AG09309 (cell line): ENCODE measurements at places on chromosomes 11 and 22.

- DNase-seq: no peak
These were observed 110.9 kb upstream of the GRK3 start for GRCh38 chr22:25453557-25453956.

GRCh38 chr22:46688949-46689348 lies 49.1 kb downstream of the CERK start:
- no peak for DNase-seq

GRCh38 chr11:55324500-55324899 lies 18.5 kb upstream of the OR4A16 start:
- DNase-seq: no peak

DNA sequence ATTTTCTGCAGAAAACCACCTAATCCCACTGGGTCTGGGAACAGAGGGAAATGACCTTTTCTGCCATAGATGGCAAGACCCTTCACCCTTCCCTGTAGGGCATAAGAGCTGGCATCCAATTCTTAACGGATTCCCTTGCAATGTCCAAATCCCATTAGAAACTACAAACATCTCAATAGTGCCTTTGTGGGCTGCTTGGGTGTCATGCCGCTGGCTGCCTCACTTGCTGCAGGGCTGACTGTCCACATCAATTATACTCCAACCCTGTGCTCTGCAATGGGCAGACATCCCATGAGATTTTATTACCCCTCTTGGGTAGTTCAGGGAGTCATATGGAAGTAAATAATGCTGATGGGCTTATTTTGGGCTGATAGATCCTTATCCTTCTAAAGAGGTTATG lies 7.3 kb downstream of the GRAP2 start:
- DNase-seq: no peak

DNA sequence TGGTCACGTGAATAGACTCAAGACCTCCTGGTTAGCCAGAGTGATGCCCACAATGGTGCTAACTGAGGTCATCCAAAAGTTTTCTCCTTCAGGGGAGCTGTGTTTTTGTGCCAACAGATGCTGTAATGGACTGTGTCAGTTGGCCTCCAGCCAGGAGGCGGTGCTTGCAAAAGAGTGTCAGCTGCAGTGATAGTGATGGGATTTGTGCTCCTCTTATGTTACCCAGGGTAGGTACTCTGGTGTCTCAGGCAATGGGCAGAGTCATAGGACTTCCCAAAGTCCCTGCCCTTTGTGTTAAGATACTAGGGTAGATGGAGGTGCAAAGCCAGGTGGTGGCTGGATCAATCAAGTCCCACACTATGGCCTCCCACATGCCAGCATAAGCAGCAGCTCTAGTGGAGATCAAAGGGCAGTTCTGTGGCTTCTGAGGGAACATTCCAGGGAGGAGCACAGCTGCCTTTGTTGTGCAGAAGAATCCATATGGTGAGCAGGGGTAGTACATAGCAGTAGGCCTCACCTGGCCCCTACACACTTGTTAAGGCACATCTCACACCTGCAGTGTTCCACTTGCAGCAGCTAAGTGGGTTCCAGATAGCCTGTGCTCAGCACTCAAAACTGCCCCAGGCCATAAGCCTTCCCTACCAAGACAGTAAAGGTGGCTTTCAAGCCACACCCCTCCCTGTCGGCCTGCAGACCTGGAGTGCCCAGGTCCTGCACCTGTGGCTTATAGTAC lies 9.4 kb upstream of the FANCF start:
- DNase-seq: no peak

DNA sequence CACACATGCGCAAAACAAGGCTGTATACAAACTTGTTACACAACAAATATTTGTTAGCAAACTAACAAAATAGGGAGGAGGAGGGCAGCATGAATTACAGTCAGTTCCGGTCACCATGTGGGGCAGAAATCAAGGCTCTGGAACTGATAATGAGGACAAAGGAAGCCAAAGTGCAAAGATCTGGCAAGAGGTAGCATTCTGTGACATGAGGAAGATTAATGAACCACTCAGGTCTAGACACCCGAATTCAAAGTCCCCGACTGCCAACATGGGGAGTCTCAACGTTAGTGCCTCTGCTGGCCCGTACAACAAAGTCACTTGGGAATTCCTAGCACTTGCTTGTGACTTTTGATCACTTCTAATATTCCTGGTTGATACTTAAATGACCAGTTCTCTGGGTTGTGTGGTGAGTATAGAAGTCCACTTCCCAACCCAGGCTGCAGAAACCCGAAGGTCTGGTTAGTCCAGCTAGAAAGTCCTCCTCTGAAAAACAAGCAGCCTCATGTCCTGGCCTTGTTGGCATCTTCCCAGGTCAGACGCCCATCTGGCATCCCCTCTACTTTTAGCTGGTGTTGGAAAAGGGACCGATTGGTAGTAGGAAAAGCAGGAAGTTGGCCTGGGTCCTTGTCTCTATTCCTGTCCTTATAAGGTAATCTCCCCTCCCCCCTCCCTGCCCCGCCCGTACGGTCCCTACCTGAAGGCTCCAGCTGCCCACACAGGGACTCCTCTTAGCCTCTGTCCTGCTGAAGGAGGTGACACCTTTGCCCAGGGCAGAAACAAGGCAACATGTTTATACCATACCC lies 1.6 kb downstream of the SUN2 start:
- DNase-seq: no peak

DNA sequence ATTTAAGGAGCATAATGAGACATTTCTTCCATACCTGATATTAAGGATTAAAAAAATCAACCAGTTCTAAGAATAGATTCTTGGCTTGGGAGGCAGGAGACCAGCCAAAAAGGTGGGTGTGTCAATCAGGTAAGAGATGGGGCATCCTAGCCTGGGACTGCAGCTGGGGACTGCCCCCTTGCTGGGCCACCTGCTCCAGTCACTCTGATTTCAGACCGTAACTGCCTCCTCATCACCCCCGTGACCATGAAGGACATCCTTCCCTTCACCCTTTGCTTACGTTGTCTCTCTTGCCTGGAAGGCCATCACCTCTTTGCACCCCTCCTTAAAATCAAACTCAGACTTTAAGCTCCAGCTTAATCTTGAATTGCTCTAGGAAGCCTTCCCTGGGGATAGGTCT lies 17.9 kb downstream of the PTPN5 start:
- DNase-seq: no peak

DNA sequence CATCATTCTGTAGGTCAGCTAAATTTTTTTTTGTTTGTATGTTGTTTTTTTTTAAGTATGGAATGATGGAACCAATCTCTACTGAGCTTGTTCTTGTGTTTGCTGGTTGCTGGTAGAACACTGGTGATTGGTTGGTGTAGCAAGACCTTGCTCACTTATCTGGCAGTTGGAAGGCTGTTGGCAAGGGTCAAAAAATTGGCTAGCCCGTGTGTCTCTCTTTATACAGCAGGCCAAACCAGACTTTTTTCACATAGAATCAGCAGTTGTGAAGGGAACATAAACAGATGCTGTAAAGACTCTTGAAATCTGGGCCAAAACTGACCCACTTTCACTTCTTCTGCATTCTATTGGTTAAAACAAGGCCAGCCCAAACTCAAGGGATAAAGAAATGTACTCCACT lies 2026.5 kb downstream of the LRRC4C start:
- DNase-seq: no peak
